Right lobe of liver (tissue), 6 donors: ENCODE measurements at places on chromosomes 12 and 14.

DNA sequence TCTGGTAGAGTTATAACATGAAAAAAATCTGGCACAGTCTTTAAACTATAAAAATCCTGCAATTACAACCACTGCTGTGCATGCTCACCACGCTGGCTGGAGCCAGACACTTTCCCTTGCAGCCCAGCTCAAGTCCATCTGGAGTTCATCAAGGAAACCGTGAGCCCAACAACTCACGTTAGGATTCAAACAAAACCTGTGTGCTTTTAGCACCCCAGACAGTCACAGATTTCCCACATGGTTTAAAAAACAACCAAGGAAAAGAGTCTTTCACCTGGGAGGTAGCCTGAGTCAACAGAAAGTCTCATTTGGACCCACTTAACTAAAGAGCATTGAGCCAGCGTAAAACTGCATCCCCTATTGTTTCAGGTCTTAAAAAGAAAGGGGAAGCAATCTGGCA is 4.7 kb downstream of the LRIG3 start:
- no peak for DNase-seq

GRCh38 chr14:105911006-105911847 is 384.8 kb downstream of the TMEM121 start:
- no peak for DNase-seq

DNA sequence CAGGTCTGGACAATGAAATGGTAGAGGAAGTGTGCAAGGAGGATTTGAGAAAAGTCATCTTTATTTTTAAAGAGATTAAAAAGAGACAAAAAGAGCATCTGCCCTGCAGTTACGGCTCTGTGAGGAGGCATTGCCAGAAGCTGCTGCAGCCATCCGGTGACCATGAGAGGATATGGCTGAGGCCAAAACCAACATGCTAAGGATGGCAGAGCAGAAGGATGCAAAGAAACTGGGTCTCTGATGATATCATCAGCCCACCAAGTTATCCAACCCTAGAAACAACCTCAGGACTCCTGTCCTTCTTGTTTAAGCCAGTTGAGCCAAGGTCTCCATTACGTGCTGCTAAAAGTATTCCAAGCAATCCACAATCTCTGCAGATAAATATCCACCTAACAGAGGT is 48.0 kb upstream of the CCND2 start:
- no peak for DNase-seq

- no peak for DNase-seq
These were observed 1.1 kb downstream of the RHNO1 start for GRCh38 chr12:2877953-2878732.

DNA sequence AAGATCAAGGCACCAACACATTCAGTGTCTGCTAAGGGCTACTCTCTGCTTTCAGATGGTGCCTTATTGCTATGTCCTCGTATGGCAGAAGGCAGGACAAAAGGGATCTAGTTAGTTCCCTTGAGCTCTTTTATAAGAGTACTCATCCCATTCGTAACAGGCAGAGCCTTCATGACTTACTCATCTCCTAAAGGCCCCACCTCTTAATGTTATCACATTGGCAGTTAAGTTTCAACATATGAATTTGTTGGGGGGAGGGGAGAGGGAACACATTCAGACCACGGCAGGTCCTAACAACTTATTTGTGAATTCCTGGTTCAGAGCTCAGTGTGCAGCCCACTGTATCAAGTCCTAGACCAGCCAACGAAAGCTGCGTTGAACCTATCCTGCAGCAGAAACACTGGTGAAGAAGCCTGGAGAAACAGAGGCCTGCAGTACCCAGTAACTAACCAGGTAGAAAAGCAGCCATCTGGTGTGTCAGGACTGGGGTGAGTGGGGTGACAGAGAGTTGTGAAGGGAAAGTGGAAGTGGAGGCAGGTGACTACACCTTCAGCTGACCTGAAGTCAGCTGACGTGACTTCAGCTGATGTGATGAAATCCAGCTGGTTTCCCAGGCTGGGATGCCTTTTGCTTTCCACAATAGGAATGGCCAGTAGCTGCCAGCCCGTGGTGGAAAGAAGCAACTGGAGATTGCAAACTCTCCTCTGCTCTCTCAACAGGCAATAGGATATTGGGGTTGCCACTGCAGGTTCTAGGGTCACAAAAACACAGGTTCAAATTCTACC is 101.6 kb upstream of the PLXNC1 start:
- no peak for DNase-seq

DNA sequence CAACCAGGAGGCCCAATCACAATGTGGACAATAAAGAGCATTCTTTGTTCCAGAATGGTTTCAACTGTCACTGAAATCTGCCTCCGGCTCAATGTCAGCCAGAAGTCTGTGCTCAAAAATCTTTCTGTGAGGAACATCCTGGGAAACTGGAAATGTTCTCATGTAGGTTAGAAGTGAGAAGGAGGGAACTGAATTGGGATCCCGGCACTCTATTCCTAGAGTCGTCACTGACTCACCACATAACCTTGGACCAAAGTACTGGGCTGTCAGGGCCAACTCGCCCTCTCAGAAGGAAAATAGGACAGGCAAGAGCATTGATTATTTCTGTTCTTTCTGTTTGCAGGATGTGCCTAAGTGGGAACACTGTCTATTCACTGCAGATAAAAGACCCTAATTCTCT is 57.6 kb downstream of the PRKAB1 start:
- DNase-seq: no peak
